ENCODE measurements at places on chromosomes 11 and 22. TPM values are rescaled to one million over a fixed set of nuclear protein-coding genes. Genes with fewer than 3 reads are reported as not detected.

Gene LYVE1
- not detected for total RNA-seq

Gene LZTR1
- 68.4 TPM for total RNA-seq

Gene NPTXR
- total RNA-seq, result 1.7 TPM

GRCh38 chr11:1235306-1235900 lies 12.5 kb downstream of the MUC5B start:
- no peak for DNase-seq

DNA sequence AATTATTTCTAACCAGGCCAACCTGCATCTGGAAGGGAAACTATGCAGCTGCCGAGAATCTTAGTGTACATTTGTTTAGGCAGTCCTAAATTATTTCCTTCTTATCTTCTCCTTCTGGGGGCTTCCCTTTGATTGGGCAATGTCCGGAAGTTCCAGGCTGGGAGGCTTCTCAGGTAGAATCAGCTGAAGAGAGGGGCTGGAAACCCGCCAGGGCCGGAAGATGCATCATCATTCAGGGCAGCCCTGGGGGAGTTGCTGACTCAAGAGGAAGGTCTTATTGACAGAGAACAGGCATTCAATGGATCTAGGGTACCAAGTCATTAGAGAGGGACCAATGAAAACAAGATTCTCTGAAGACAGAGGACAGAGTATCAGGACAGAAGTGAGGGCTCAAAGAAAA lies 150.7 kb downstream of the BLID start:
- no peak for DNase-seq

DNA sequence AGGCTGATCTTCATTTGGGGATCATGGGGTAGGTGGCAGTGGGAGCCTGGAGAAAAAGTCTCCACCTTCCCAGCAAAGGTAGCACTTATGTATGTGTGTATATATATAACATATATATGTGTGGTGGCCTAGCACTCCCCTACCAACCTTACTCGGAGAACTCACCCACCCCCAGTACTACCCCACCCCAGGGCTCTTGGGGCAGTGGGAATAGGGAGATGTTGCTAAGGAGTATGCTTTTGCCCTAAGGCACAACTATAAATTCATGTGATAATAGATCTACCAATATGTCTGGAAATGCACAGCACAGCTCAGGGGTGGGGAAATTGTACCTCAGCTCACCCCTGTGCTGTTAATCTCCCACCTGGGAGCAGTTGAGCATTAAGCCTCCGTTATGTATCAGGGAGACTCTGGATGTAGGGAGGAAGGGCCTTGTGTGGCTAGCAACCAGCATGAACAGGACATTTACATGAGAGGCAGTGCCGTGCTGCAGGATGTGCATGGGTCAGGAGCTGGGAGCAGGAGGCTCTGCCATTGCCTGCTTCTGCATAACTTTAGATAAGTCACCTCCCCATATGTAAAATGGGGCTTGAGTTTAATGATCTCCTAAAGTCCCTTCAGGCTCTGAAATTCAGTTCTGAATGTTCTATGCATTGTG lies 57.3 kb downstream of the C11orf91 start:
- no peak for DNase-seq

DNA sequence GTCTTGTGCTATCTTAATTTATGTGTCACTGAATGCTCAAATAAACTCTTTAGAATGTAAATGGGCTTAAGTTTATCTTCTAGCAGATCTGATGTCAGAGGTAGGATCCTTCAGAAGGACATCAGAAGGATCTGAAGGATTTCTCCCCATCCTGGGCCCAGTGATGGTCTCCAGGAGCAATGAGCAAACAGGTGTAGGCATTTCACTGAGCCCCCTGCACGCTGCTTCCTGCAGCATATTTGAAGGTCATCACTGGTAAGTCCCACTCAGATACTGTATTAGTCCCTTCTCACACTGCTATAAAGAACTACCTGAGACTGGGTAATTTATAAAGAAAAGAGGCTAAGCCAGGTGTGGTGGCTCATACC lies 4.5 kb downstream of the GSTP1 start:
- no peak for DNase-seq
